Femur (tissue), 1 donor: ENCODE measurements at places on chromosomes 13 and 19.
A peak's percentile ranks its signal among the peaks of the same experiment; 100 is the strongest.

GRCh38 chr13:62356977-62357376, 941.3 kb upstream of the PCDH20 start:
- DNase-seq, result no peak

DNA sequence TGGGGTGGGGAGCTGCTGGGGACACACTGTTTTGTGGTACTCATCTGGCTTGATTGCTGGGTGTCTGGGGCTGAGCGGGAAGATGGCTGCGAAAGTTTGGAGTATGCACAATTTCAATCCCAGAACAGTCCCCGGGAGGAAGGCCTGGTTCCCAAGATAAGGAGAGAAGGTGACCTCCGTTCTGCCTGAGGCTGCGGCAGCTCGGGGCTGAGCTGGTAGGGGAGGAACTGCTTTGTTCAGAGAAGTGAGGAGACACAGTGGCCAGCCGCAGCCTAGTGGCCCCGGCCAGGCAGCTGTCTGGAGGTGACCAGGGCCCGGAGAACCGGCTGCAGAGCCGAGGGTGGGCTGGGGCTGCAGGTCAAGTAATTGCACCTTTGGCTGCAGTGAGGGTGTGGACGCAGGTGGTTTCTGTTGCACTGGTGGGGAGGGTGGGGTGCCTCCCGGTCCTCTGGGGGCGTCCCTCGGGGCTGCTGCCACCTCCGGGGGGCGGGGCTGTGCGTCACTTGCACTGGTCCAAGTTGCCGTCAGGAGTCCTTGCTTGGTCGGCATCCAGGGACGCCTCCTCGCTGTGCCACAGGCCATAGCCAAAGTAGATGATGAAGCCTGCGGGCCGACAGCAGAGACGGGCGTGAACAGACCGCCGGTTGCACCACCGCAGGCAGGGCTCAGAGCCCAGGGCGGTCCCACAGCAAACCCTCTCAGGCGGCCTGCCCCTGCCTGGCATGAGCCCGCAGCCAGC, 81.3 kb downstream of the SLC7A1 start:
- no peak for DNase-seq

GRCh38 chr19:1864480-1865171, 1.2 kb upstream of the KLF16 start:
- peak; percentile 83 for DNase-seq

- peak; percentile 59 for DNase-seq
Measured at GRCh38 chr13:113741191-113741668, 17.8 kb upstream of the TMEM255B start.

GRCh38 chr13:45068036-45069001, 52.0 kb upstream of the GTF2F2 start:
- no peak for DNase-seq

GRCh38 chr13:95207769-95208366, 93.4 kb downstream of the ABCC4 start:
- no peak for DNase-seq

- peak; percentile 83 for DNase-seq
Measured at GRCh38 chr19:42281146-42281826, 12.2 kb downstream of the CIC start.

- DNase-seq, result no peak
Measured at GRCh38 chr19:46917002-46917401, 56.2 kb downstream of the ARHGAP35 start.

- peak; percentile 25 for DNase-seq
Measured at GRCh38 chr19:6249296-6249695, 30.5 kb downstream of the MLLT1 start.

DNA sequence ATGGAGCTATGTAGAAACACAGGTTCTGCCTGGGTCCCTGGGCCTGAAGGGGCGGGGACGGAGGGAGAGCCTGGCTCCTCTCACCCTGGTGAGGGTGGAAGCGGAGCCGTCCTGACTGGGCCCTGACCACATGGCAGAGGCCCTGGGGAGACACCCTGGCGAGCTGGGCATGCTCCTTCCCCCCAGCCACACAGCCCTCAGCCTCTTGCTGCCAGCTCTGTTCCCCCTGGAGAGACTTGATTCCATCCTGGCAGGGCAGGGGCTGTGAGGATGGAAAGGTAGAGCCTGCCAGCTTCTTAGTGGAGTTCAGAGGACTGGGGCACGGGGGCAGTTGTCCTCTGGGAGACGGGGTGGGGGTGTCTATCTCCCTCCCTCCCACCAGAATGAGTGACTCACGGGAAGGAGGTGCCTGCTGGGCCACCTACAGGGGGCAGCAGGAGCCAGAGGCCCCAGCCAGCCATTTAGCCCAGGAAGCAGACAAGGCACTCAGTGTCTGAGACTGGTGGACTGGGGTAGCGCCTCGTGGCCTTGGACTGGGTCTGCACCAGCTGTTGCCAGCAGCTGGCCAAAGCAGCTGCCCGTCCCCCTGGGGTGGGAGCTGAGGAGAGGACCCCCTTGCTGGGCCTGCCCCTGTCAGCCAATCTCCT, 22.8 kb upstream of the RNF17 start:
- DNase-seq, result no peak

DNA sequence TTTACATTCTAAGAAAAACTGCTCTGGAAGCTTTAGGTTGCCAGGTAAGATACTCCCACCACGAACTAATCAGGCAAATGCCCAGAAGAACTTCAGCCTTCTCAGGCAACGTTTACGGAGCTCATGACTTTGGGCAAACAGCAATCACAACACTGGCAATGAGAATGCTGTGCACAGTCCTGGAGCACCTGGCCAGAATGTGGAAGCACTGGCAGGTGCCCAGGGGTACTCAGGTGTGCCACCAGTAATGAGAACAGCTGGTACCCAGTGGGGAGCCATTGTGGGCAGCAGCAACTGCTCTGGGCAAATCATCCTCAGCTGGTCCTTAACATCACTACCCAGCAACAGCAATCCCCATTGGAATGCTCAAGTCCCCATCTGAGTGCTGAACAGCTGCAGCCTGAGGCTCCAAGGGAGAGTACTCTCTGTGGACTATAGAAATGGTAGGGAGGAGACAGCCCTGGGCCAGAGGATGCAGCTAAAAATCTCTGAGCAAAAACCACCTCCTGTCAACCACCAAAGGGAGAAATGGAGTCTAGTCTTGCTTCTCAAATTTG, 210.0 kb downstream of the FOXO1 start:
- DNase-seq, result no peak

- DNase-seq, result no peak
Measured at GRCh38 chr13:95937714-95938320, 115.4 kb downstream of the UGGT2 start.

DNA sequence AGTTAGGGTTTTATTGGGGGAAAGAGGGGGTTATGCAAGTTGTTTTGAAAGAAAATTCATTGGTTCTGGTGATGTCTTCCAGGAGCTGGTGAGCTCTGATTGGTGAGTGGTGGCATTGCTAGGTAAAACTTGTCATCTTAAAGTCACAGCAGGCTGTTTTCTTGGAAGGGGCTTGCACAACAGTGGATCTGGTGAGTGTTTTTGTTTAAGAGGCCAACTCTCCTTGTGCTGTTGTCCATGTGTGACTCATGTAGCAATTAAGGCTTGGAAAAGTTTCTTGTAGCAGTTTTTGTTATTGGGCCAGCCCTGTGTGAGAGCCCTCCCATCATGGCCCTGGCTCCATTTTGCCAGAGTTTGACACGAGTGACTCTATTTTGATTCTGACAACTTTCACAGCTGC, 109.4 kb downstream of the RFC3 start:
- no peak for DNase-seq

DNA sequence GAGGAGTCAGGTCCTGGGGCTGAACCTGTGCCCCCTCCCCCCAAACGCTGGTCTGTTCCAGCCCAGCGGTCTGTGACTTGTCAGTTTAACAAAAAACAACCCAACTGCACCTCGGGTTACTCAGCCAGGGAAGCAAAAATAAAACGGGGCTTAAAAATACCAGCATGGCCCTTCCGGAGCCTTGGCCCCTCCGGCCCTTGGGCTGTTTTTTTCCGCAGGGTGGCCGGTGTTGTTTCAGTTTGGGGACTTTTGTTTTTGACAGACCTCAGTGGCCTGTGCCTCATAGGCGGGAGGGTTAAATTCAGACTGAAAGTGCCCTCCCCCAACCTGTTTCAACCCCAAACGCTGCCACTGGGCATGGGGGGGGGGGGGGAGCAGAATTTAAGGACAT, 4.0 kb downstream of the TCF3 start:
- no peak for DNase-seq

DNA sequence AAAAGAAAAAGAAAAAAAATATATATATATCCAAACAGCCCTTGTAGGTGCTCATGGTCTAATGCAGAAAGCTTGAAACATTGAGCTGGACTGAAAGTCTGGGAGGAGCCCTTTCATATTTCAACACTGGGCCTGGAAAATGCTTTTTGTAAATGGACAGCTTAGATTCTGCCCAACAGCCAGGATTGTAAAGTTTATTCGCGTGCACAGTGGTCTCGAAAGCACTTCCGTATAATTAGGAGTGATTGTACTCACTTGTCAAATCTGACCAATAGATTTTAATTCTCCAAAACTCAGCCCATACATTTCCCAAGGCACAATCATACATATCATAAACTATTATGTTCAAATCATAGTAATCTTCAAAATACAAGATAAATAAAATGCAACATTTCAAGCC, 260.1 kb downstream of the COL4A1 start:
- no peak for DNase-seq

DNA sequence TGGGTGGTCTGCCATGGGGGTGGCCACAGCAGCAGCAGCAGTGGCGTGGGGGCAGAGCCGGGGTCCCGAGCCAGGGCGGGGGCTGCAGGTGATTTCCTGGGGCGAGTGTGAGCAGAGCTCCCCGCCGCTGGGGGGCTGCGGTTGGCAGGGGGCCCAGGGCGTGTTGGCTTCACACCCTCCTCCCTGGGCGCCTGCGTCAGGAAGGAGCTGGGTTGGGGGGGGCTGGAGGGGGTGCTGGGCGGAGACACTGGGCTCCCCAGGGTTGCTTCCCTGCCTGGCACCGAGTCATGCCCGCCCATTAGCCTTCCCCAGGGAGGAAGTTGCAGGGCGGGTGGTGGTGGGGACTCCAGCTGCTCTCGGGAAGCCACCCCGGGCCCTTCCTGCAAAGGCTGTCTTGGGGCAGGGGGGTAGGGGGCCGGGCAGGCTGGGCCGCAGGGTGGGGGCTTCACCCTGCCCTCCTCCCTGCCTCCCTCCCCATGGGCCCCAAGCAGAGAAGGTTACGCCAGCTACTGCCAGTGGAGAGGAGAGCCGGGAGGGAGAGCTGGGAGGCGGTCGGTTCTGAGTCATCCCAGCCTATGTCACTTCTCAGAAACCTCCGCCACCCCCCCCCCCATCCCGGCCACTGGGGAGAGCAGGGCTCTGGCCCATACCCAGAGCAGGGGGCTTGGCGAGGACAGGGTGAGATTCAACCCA, 4.6 kb downstream of the MIDN start:
- peak; percentile 90 for DNase-seq

DNA sequence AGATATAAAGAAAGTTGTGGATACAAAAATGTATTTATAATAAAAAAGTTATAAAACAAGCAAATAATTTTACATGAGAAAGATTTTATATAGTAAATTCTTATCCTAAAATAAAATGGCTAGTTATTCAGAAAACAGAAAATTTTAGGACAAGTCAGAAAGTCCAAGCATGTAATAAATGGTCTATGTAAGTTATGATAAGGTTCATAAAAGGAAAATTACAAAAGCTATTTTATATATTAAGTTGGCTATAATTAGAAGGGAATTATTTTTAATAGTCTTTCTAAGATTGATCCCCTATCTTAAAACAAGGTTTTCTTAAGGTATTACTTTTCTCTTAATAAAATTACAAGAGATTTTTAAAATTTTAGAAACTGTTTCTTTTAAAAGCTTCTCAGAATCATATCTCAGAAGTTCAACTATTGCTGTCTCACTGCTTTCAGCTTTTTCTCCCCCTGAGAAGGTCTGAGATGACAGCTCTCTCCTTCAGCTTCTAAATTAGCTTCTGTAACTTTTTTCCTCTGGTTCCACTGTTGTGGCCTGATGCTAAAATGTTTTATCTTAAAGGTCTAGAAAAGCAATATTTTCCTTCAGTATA, 8.7 kb downstream of the CCDC169 start:
- DNase-seq, result no peak

DNA sequence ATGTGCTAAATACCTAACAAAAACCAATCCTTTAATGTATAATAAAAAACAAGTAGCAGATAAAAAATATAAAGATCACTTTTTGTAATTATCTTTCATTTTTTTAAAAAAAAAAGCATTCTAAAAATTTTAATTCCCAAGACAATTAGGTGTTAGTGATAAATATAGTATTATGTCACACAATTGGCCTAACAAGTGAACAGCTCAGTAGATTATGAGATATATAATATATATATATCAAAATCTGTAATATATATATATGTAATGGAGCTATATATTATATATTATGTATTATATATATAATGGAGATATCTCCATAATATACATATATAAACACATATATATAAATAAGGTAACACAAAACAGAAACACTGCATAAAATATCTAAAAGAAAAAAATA, 1531.1 kb upstream of the MIR17HG start:
- no peak for DNase-seq

DNA sequence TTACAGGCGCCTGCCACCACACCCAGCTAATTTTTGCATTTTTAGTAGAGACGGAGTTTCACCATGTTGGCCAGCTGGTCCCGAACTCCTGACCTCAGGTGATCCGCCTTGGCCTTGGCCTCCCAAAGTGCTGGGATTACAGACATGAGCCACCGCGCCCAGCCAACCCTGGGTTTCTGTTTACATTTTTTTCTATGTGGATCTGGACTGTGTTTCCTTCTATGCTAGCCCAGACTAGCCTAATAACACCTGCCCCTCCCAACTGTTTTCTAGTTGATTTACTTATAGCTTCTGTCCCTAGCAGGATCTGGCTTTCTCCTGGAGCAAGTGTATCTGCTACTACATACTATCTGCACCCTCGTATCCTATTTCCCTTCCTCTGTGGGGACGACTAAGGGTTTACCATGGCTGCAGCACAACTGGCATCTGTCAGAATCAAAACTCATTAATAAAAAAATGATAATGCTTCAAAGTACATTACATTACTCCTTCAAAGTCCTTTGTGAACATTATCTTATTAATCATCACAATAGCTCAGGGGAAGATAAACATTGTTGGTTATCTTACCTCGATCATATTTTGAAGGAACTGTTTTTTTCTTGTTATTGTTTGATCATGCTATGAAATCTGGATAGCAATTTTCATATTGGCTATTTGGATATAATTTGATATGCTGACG, 228.3 kb downstream of the KLF5 start:
- no peak for DNase-seq

- no peak for DNase-seq
Measured at GRCh38 chr19:43572171-43572588, 3.1 kb downstream of the XRCC1 start.

- DNase-seq, result no peak
Measured at GRCh38 chr13:45195421-45195820, 5.4 kb downstream of the KCTD4 start.

GRCh38 chr19:3641515-3642269, 15.1 kb upstream of the CACTIN start:
- DNase-seq, result no peak

- no peak for DNase-seq
Measured at GRCh38 chr19:14027856-14028450, at the start of gene RLN3. Gene RLN3, plus strand, starts transcription at chr19:14028148. Its CDS starts 57 bp downstream, at chr19:14028205.

DNA sequence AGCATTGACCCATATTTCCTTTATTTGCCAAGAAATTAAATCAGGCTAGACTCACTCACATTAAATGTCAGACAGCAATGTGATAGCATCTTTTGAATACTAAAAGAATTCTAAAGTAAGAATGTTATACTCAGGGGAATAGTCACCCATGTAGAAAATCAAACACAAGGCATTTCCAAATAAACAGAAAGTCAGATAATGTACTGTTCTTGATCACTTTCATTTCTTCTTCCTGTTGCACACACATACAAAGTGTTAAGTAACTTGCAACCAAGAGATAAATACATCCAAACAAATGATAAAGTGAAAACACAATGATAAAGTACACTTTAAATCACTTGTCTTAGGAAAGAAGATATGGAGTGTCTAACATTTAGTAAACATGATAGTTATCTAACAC, 1366.6 kb upstream of the MIR17HG start:
- DNase-seq, result no peak

GRCh38 chr19:42290523-42291434, 11.2 kb upstream of the PRR19 start:
- DNase-seq, result peak; percentile 22
